Spleen (tissue), 13 donors: ENCODE measurements at places on chromosomes 6 and 20. TPM values are rescaled to one million over a fixed set of nuclear protein-coding genes. Genes with fewer than 3 reads are reported as not detected.
A peak's percentile ranks its signal among the peaks of the same experiment; 100 is the strongest.

- peak overlapping the region; percentile 79 for H3K27ac ChIP-seq
- H3K4me1 ChIP-seq: peaks cover 46% of the 10 kb centered on the region
- no peak overlapping the region for H3K4me3 ChIP-seq
- peaks cover 77% of the 10 kb centered on the region for H3K36me3 ChIP-seq
These were observed 20.3 kb downstream of the TTPAL start for GRCh38 chr20:44495802-44496481.

The MCM9 gene
- polyA plus RNA-seq: 3.7 TPM

- no peak overlapping the region for H3K4me3 ChIP-seq
- no peaks in the 10 kb centered on the region for H3K36me3 ChIP-seq
- DNase-seq: no peak
- H3K4me1 ChIP-seq: no peaks in the 10 kb centered on the region
These were observed 152.1 kb upstream of the STMND1 start for GRCh38 chr6:16949716-16950115.

DNA sequence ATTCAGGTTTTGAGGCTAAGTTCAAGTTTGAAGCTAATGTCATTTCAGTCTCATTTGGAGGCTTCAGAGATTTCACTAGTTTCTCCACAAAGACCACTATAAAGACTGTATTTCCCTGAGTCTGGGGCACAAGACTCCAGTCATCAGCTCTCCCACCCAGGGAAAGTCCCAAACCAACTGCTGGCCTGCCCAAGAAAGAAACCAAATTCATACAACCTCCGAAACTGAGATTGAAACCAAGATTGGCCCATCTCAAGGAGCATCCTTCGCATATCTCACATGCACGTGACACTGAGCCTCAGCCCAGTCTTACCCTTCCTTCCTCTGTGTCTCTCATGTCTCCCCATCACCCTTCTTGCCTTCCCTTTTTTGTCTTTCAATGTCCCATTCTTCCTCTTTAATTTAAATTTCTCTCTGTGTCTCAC lies 3.5 kb upstream of the LTA start:
- H3K36me3 ChIP-seq: no peaks in the 10 kb centered on the region
- no peak overlapping the region for H3K4me3 ChIP-seq
- no peaks in the 10 kb centered on the region for H3K27me3 ChIP-seq
- H3K4me1 ChIP-seq: peaks cover 60% of the 10 kb centered on the region
- peak; percentile 84 for DNase-seq
